ENCODE measurements at places on chromosomes 5 and 9. TPM values are rescaled to one million over a fixed set of nuclear protein-coding genes. Genes with fewer than 3 reads are reported as not detected.

ANKRD18B gene
- total RNA-seq: 2.6 TPM

CD14 gene
- total RNA-seq: 0.39 TPM

ANKRD33B gene
- total RNA-seq: 31.5 TPM

CNTFR gene
- total RNA-seq: not detected

FUT7 gene
- total RNA-seq: not detected

FAM200C gene
- total RNA-seq: 1.3 TPM

ROPN1L gene
- 0.55 TPM for total RNA-seq

DNA sequence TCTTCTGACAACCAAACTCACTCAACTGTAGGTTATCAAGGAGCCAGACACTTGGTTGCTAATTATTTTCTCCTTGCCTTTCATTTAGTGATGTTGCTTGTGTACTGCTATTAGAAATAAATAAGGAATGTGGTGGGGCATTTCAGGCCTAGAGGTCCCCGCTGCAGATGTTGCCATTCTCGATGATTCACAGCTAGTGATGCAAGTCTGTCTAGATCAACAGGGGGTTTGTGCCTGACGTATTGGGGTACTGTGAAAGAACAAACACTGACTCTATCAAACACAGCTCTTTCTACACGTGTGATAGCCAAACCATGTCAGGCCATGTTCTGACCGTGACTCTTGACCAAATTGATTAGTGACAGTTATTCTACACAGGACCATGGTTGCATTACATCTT is 144.7 kb downstream of the OSTF1 start:
- no peak for DNase-seq

GRCh38 chr9:127537014-127537413 is 75.1 kb upstream of the STXBP1 start:
- DNase-seq: no peak

DNA sequence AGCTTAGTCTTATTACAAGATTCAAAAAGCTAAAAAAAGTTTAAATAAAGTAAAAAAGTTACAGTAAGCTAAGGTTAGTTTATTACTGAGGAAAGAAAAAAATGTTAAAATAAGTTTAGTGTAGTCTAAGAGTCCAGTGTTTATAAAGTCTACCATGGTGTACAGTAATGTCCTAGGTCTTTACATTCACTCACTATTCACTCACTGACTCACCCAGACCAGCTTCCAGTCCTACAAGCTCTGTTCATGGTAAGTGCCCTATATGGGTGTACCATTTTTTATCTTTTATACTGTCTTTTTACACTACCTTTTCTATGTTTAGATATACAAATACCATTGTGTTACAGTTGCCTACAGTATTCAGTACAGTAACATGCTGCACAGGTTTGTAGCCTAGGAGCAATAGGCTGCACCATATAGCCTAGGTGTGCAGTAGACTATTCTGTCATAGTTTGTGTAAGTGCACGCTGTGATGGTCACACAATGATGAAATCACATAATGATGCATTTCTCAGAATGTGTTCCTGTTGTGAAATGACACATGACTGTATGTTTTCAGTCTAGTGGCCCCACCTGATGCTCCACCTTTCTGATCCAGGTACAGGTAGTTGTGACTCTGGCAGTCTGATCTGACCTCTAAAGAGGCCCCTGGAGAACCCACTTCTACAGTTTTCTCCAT is 45.7 kb downstream of the SNX18 start:
- DNase-seq: no peak

DNA sequence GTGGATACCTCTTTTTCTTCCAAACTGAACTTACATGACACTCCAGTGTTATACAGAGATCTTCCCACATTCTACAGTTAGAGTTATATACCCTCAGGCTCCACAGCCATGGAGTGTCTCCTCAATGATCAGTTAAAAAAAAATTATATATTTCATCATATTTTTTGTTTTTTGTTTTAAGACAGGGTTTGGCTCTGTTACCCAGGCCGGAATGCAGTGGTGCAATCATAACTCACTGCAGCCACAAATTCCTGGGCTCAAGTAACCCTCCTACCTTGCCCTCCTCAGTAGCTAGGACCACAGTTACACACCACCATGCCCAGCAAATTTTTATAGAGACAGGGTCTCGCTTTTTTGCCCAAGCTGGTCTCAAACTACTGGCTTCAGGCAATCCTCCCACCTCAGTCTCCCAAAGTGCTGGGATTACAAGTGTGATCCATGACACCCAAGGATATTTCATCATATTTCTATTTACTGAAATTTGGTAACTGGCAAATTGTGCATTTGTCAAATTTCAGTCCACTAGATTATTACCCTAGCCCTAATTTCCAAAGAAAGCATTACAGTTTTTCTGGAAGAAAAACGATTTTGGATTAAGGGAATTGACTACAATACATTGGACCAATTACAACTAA is 18.1 kb upstream of the SCAI start:
- DNase-seq: no peak

- no peak for DNase-seq
These were observed 419.4 kb upstream of the IRX4 start for GRCh38 chr5:2302169-2302568.

DNA sequence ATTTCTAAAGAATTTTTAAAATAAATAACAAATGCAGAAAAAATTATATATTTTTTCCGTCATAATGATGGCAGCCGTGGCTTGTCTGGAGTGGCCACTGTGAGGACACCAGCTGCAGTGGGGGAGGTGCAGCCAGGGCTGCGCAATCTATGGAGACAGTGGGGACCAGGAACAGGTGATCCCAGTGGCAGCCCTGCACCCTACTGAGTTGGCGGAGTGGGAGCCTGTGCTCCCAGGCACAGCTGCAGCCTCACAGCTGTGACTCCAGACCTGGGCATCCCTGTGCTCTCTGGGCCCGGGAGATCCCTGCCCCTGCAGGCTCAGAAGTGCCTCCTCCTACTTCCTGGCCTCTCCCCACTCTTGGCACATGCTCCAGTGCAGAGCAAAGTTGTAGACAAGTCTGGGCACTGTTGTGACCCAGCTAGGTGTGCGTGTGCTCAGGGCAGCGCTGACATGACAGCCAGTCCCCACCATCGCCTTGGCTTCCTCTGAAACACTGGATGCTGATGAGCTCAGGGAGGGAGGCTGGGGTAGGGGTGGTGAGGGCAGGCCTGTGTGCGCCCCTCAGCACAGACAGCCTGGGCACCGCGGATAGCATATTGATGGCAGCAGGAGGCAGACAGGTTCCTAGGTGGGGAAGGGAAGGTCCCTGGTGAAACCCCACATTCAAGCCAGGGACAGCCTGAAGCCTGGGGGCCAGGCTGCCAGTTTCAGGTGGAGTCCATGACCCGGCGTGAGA is 96.0 kb upstream of the PRR16 start:
- DNase-seq: no peak

GRCh38 chr5:96610747-96611146 is 51.4 kb upstream of the CAST start:
- DNase-seq: no peak

DNA sequence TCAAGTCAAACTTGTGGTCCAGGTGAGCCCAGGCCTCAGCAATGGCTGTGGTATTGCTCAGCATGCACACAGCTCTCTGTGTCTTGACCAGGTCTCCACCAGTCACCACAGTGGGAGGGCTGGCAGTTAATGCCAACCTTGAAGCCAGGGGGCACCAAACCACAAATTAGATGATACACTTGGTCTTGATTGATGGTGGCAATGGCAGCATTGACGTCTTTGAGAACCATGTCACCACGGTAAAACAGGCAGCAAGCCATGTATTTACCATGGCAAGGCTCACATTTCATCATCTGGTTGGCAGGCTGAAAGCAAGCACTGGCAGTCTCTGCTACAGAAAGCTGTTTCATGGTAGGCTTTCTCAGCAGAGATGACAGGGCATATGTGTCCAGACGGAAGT is 40.0 kb downstream of the NIM1K start:
- no peak for DNase-seq

DNA sequence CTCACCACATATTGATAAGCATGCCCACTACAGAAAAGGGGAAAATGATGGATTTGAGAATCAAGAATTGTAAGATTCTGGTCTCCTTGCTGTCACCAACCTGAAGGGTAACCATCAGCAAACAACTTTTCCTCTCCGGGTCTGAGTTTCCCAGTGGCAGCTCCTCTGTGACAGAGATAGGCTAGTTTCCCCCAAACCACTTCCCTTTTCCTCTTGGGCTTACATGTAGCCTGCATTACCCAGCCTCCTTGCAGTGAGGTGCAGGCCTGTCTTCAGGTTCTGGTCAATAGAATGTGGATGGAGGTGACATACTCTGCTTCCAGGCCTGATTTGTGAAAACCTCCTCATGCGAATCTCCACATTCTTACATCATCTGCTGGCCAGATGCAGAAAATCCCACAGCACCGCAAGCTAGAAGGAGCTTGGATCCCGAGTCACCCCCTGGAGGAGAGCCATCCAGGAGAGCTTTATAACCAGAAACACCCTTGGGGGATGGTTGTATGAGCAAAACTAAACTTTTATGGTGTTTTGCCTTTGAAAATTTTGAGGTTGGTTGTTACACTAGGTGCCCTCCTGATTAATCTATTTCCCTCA is 206.1 kb downstream of the RGS3 start:
- DNase-seq: no peak

DNA sequence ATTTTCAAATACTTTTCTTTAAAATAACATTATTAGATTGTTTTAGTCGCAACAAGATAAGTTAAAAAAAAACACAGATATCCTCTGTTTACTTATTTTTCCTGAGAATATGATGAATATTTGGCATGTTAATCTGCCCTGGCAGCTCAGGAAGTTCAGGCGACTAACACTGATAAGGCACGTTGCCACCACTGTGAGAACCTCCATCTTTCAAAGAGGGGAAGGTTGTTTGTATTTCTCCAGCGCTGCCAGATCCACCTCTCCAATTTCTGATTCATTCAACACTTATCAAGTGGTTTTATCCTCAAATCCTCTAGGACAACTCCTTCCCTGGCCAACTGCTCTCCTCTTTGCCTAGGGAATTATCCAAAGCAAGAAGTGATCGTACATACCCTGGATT is 21.8 kb downstream of the CTNNAL1 start:
- no peak for DNase-seq

DNA sequence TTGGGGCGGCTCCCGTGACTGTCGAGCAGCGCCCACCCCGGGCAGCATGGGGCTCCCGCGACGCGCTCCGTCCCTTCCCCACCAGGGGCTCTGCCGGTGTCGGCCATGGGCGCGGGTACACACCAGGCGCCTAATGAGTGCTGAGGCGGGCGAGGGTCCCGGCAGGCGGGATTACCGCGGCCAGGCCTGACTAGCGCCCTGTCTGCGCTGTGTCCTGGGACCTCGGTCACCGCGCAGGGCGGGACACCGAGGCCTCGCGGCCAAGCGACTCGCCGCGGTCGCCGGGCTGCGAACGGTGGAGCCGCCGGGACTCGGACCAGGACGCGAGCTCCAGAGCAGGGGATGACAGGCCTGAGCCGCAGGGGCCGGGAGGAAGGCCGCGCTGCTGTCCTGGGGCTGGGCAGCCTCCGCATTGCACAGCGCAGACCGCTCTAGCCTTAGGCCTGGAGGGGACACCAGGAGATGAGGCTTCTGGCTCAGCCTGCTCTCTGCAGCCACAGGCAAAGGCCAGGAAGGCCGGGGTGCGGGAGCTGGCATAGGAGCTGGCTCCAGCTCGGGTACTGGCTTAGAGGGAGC is 14.1 kb downstream of the LCN10 start:
- DNase-seq: no peak

DNA sequence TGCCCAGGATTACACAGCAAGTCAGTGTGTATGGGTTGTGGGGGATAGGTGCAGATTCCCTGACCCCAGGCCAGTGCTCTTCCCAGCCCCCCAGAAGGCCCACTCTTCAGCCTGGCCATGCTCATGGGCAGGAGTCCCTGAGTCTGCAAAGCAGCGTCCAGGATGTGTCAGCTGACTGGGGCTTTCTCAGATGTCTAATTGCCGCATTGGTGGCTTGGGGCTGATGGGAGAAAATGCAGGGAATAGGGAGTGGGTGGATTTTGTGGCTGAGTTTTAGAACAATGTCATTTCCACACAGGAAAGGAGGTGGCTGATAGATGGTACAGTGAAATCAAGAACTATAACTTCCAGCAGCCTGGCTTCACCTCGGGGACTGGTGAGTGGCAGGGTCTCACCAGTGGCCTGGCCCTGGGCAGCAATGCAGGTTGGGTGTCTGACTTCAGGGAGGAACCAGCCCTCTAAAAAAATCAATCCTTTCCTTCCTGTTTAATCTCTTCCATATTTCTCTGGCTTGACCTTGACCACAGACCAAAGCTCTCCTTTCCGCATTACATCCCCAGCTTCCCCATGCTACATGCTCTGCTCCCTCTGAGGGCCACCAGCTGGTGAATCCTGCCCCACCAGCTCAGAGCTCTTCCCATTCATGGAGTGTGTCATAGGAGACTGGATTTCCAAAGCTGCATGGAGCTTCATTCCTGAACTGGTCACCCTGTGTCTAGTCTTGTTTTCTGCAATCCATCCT is 14.2 kb downstream of the GLIPR2 start:
- DNase-seq: no peak

DNA sequence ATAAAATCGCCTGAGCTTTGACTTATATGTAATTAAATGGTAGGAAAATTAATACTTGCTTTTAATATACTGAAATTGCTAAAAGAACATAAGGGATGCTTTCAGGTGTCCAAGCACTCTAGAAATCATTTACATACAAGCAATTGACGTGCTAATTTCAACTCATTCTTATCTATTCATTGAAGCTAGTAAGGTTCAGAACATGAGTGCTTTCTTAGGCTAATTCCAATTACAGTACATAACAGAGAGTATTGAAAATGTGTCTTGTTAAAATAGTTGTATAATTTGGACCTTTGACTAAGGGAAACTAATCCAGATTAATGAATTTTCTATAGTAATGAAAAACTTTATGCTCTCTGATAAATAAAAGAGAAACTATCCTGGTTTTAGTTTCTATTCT is 1016.4 kb upstream of the TYRP1 start:
- DNase-seq: no peak

DNA sequence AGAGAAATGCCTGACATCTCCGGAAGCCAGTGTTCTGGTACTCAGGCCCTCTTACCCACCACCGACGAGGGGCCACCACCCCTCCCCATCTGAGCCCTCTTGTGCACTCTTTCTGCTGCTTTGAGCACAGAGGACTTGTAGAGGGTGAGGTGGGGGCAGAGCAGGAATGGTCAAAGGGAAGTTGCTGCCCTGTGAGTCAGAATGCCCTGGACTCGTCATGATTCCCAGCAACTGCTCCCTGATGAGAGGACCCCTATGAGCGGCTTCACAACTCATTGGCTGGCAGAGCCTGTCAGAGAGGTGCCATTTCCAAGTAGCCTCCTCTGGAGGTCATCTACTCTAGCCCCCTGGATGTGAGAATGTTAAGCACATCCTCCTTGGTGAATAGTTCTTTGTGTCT is 845 bp downstream of the ECSCR start:
- no peak for DNase-seq

- DNase-seq: no peak
These were observed 1356.8 kb upstream of the ACO1 start for GRCh38 chr9:31027678-31028077.

DNA sequence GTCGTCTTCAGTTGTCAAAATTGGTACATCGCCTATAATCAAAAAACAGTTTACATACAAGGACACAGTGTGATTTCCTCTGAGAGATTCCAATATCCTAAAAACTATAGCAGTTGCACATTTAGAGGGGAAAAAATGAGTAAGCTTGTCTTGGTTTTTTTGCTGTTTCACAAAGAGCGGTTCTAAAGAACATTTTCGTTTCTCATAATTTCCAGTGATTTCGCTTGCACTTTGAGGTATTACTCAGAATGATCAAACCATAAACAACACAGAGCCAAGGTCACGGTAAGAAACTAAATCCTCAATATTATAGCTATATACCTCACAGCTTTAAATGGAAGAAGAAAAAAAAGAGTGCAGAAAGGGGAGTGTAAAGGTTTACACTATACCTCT is 861 bp downstream of the MTX3 start:
- no peak for DNase-seq

GRCh38 chr9:93463638-93464248 is 10.4 kb upstream of the FAM120AOS start:
- no peak for DNase-seq

GRCh38 chr5:107464416-107464815 is 206.3 kb downstream of the EFNA5 start:
- no peak for DNase-seq

Measured in activated T-helper 2 cell treated with anti-CD3 and anti-CD28 coated beads, Interferon-gamma antibody, Interleukin-2, Interleukin-4, amounts not matched to agents 10 μg/mL and 5 μg/mL and 100 μg/mL, durations not matched to agents 14 hours and 24 hours and 36 hours (primary cell).